ENCODE measurements at places on chromosomes 6 and 20.

GRCh38 chr20:59645271-59645670, 40.9 kb downstream of the PHACTR3 start:
- no peak for DNase-seq

- peak; percentile 18 for DNase-seq
Measured at GRCh38 chr20:63498960-63499337, at the start of gene EEF1A2. TSS of gene EEF1A2 (minus strand) at chr20:63499083. CDS start at chr20:63497763, 1,320 bp downstream.

GRCh38 chr6:25960734-25961133, 1.9 kb upstream of the TRIM38 start:
- DNase-seq: no peak

DNA sequence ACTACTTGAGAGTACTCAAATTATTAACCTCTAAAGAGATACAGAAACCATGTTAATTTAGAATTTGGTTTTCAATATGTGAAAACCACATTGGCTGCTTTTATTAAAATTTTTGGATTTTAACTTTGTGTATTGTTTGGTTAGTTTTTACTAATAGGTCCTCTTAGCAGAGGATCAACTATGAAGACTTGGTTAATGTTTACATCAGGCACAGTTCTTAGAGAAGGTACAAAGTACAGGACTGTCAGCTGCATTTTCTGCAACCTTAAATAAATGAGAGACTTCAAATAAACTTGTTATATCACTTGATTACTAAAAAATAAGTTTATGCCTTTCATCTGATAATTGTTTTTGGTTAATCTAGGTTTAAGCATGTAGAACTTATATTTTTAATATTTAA, 89.1 kb downstream of the PHF3 start:
- DNase-seq: no peak

GRCh38 chr6:131059486-131059885, 3.6 kb downstream of the EPB41L2 start:
- no peak for DNase-seq

GRCh38 chr20:53181866-53182376, 209.8 kb downstream of the TSHZ2 start:
- no peak for DNase-seq

DNA sequence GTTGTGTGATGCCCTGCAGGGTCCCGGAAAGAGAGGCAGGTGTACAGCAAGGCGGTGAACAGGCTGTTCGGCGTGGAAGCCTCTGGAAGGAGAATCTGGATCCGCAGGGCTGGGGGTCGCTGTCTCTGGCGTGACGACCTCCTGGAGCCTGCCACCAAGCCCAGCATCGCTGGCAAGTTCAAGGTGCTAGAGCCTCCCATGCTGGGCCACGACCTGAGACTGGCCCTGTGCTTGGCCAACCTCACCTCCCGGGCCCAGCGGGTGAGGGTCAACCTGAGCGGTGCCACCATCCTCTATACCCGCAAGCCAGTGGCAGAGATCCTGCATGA, 36.5 kb downstream of the TGM6 start:
- no peak for DNase-seq

DNA sequence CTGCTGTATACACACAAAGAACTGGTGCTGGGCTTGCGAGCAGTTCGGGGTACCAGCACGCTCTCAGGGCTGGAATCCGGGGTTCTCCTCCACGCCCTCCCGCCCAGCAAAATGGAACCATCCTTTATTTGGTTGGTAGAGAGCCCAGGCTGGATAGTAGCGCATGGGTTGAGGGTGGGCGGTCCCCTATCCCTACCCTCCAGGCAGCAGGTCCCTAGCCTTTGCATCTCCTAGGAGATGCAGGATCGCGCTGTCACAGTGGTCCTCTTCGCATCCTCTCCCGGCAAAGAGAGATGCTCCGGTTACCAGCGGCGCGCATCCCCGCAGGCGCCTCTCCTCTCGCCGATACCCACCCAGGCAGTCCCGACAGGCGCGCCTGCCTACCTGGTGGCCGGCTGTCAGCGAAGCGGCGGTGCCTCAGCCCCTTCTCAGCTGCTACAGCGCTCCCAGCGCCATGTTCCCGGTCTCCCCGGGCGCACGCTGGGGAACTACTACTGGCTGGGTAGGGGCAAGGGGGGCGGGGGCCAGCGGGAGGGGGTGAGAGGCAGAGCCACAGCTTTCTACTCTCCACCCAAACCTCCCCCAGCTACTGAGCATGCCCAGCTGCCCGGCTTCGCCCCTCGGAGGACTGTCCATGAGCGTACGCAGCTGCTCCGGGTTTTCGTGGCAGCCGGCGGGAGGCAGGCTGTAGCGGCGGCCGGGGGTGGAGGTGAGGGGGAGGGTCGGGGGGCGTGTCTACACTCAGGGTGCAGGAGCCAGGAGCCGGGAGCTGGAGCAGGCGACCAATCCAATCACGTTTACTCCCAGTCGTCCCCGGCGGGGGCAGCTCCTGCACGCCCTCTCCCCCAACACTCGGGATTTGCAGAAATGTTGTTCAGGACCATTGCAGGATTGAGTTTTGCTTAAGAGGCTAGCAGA, at the start of gene PAK5:
PAK5 (minus strand) TSS at position 699 of the 918 bp plus-strand sequence. CDS start 194,748 bp downstream, outside the sequence.
- DNase-seq: no peak

- peak; percentile 81 for DNase-seq
Measured at GRCh38 chr6:134216301-134217010, 101.5 kb downstream of the SGK1 start.

- DNase-seq: no peak
Measured at GRCh38 chr6:134979142-134979541, 29.2 kb upstream of the ALDH8A1 start.

DNA sequence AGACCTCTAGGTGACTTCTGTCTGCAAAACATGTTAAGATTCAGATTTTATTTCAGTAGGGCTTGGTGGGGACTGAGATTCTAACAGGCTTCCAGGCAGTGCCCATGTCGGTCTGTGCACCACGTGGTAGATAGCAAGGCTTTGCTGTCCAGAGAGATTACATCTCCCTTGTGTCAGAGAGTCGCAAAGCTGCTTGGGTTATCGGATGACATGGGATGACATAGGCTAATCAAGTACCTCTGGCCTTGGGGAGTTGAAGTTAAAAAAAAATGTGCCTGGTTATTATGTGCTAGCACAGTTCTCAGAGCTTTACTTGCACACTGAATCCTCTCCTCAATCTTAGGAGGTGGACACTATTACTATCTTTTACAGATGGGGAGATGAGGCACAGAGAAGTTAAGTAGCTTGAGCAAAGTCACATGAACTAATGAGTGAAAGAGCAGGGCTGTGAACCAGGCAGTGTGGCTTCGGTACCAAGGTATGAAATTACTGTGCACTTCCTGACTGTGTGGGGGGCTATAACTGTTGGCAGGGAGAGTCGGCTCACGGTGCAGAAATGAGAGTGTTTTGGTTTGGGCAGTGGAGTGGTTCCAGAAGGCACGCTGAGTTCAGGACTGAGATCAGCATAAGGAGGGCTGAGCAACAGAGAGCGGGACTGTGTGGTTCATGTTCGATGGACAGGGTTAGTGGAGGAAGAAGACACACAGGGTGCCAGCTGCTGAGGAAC, 41.1 kb downstream of the FARS2 start:
- DNase-seq: no peak

DNA sequence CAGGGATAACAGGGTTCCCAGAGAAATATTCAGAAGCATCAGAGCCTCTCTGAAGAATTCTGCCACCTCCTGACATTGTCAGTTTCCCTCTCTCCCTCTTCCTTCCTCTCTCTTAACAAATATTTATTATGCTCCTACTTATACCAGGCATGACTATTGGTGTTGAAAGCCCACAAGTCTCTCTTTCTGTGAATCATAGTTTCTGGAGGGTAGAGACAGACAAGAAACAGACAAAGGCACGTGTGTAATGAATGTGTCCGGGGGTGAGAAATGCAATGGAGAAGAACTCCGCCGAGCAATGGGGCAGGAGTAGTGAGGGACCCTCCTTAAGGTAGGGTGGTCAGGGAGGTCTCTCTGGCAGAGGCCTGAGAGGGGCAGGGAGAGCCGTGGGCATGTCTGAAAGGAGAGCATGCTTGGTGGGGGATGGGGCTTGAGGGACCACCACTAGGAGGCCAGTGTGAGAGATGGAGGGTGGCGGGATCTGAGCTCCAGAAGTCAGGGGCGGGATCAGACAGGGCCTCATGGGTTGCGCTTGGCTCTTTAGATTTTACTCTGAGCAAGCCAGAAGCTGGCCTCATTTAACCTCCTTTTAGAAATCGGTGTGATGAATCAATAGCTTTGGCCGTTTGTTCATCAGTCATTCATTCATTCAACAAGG, 57.3 kb downstream of the EYA2 start:
- no peak for DNase-seq

DNA sequence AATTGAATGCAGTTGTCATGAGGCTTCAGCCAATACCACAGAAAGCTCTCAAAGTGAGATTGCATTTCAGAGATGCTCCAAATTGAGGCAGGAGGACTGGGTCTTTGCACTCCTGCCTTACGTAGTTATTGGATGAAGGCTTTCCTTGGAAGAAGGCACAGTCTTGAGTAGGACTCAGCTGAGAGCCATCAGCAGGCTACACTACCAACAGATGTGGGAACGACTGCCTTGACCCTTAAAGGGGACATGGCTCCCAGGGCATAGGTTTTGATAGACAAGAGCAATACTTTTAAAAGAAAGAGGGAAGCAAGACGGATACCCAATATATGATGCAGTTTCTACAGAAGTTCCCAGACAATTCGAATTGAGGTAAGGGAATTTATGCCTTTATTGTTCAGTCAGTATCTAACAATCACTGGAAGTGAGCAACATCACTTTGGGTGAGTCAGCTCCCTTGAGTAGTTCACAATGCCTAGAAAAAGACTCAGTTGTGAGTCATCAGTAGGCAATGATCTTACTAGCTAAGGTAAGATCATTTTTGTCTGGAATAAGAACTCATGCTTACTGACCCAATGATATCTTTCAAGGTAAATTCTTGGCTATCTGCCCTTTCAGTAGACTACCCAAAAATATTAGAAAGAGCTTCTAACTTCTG, 390.8 kb downstream of the GJA1 start:
- DNase-seq: no peak

- DNase-seq: no peak
Measured at GRCh38 chr6:130189531-130190397, 33.0 kb downstream of the SAMD3 start.

DNA sequence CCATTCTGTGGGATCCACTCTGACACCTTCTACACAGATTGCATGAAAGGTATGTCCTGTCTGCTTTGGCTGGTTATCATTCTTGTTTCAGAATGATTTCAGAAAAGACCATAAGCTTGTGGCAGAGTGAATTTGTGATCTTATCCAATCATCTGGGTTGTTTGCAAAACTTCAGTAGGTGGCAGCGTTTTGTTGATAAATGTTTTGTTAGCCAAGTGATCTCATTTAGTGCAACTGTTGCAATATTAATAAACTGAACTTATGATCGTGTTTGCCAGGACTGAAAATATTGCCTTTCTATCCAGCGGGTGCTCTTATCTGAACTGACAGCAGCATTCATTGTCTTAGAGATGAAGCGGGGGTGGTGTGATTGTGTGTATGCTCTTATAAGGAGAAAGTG, 613.2 kb upstream of the NOX3 start:
- DNase-seq: no peak
